EH (cell line): ENCODE measurements at places on chromosomes 1 and 21.

- peak; percentile 36 for DNase-seq
Observed at GRCh38 chr1:67126111-67126746, 8.5 kb downstream of the C1orf141 start.

- peak; percentile 87 for DNase-seq
Observed at GRCh38 chr1:32031578-32032274, 18.1 kb downstream of the KHDRBS1 start.

DNA sequence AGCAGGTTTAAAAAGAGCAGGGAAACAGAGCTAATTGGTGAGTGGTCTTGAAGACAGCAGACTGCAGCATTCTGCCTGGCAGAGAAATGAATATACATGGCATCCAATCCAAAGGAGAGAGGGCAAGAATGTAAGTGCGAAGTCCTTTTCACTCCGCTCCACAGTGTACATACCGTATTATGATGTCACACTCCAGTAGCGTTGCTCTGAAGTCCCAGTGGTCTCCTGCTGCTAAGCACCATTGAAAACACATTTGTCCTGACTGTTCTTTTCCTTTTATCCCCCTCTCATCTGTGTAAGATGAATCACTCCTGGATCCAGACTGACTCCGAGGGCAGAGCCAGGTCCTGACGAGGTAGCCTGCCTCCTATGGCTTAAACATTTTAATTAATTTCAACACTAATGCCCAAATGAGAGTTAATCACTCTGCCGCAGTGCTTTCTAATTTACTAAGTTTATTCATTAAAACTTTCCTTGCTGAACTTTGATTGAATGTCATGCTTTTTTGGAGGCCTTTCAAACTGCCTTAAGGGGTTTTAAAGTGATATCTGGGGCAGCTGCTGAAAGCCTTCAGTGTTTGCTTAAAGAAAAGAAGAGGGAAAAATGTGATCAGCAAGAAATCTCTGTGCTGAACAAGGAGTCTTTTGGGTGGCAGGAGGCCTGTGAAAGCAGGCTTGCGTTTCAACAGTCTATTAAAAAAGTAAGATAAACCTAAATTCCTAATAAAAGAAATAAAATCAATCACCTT is 227.2 kb downstream of the ATG4C start:
- DNase-seq = no peak

GRCh38 chr1:149940427-149940826 is 3.7 kb upstream of the MTMR11 start:
- DNase-seq = no peak

DNA sequence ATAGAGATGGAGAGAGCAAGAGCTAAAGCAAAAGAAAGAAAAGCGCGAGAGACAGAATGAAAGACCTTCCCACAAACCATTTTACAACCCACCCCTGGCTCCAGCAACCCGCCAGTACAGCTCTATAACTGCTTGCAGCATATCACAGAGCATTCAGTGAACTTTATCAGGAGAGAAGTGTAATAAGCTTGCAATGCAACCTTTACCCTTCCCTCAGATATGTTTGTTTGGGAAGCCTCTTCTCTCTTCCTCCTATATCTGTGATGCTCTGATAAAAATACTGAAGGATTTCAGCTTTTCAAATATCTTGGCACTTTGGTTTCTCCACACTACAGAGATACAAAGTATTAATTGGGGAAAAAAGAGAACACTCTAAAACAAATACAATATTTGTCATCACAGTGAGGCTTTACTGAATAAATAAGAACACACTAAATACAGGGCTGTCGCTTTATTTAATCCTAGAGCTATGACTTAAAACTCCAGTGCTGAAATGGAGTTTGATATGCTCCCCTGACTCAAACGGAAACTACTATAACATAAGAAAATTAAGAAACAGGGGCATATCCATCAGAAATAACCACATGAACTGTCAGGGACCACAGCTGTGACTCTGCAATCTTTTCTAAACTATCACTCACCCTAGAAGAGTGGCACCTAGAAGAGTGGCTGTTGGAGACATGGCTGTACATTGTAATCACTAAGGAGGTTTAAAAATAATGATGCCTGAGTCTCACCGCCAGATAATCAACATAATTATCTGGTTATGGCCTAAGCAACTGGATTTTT is 6.7 kb downstream of the CRP start:
- DNase-seq = no peak

- DNase-seq = peak; percentile 35
Observed at GRCh38 chr1:11913291-11913690, 12.9 kb downstream of the KIAA2013 start.

- no peak for DNase-seq
Observed at GRCh38 chr1:147612366-147612765, 58.0 kb downstream of the ACP6 start.

DNA sequence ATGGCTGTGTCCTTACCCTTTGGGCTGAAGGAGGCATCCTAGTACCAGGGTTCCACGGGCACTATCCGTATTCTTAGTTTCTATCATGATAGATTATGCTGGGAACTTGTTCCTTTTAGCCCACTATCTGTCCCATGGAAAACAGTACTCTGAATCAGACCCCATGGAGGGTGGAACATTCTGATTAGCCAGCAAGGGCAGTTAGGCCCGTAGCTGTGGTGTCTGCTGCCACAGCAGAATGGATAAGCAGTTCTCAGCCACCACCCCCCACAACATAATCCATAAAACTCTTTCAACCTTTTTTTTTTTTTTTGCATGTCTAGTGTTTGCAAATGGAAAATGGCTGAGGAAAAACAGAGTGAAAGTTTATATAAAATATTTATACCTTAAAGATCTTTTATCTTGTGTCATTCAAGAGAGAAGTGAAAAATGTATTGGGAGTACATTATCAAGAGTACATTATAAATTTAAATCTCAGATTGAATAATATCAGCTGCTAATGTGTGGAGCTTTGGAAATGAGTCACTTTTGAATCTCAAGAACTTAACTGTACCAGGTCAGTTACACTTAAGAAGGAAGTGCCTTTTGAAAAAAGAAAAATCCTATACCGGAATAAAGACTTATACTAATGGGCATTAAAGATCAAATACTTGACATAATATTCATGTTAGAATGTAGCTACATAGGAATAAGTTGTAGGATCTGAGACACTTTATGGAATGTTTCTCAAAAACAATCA is 80.3 kb downstream of the NFIA start:
- peak; percentile 13 for DNase-seq

- DNase-seq = no peak
Observed at GRCh38 chr1:114081437-114082303, 72.0 kb downstream of the SYT6 start.

- DNase-seq = no peak
Observed at GRCh38 chr1:109759513-109760334, 4.0 kb downstream of the EPS8L3 start.

DNA sequence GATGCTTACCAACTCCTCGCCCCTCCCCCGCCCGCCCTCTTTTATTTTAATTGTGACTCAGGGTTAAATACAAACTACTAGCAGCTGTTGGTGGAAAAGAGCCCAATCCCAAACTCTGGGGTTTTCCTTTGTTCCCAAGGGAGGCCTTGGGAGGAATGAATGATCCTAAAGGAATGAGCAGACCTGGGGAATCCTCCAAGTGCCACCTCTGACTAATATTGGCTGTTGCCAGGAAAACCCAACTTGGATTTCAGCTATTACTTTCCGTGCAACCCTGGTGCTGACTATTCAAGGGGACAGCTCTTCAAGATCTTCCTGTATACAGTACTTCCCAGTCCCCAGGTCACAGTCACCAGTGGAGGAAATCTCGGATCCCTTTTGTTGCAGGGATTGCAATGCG is 1.3 kb upstream of the S100A10 start:
- peak; percentile 98 for DNase-seq

DNA sequence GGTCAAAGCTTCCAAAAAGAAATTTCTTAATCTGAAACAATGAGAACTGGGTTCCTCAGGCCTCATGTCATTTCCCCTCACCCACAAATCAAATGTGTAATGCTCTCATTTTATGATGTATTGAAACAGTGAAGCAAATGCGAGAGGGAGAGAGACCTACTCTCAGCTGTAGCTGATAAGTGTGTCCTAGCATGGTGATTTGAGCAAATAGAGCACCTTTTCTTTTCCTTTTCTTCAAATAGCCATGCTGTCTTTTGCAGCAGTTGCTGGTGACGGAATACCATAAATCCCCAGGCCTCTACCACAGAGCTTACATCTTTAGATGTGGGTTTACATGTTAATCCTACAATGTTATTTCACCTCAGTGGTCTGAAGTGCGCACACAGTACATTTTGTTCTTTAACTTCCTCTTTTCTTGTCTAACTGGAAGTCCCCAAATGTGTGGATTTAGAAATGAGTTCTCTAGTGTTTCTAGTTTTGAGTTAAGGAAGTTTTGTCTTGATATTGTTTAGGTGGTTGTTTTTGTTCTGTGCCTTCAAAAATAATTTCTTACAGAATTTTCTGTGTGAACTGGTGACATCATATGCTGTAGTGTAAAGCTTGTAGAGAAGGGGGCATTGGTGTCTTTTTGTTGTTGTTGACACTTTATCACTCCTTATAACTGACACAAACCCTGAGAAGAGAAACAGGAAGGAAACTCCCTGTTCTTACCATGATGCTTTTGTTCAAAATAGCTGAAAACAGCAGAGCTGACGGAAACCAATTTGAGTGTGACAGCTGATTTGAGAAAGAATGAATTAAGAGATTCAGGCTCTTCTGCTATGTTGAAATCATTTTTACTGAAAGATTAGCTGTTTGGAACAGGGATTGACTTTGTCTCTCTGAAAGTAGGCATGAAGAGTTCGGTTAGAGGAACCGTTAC is 12.2 kb downstream of the SMAP2 start:
- DNase-seq = no peak

DNA sequence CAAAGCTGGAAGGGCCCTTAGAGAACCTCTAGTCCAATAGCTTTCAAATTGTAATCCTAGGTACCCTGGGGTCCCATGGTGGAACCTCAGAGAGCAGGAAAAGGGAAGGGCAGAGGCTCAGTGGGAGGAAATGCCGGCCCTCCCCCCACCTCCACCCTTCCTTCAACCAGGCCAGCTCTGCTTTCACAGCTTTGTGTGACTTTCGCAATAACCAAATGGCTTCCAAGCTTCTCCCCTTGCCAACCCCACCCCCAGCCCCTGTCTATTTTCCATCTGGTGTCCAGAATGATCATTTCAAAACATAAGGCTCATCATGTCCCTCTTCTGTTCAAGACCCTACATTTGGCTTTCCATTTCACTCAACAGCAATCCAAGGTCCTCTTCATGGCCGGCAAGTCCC is 74.4 kb downstream of the CD58 start:
- DNase-seq = peak; percentile 64

GRCh38 chr1:23673086-23673813 is 18.4 kb upstream of the RPL11 start:
- DNase-seq = peak; percentile 71

GRCh38 chr21:37008724-37009123 is 2.2 kb downstream of the RIPPLY3 start:
- no peak for DNase-seq

- peak; percentile 12 for DNase-seq
Observed at GRCh38 chr1:240495601-240496000, 116.4 kb downstream of the GREM2 start.

DNA sequence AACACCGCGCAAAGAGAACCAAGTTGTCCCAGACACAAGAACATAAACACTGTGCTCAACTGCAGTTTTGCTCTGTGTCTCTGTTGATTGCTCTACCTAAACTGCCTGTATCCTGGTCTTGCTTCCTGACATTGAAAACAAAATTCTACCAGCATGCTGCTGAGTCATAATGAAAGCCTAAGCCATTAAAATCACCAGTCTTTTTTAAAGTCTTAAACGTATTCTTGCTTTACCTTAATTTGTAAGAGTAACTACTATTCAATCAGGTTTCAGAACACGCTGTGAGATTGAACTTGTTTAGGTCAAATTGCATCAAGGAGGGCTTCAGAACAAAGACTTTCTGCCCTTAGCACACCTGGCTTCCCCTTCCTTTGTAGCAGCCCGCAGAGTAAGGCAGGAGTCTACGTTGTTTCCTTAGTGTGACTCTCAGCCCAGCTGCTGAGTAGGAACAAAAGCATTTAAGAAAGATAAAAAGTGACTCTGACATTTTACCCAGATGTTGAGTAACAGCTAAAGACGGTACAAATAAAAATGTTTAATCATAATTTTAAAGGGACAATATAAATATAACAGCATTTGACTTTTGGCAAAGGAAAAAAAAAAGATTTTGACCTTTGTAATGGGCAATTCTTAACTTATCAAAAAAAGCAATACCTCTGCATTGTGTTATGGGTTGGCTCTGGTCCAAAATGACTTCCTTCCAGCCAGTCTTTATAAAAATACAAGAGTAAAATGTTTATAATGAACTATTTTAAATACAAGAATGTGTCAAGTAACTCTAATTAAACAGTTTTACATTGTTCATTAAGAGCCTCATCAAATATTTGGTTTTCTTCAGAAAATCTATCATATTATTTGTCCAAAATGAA is 186.9 kb upstream of the ADGRL4 start:
- DNase-seq = peak; percentile 48

DNA sequence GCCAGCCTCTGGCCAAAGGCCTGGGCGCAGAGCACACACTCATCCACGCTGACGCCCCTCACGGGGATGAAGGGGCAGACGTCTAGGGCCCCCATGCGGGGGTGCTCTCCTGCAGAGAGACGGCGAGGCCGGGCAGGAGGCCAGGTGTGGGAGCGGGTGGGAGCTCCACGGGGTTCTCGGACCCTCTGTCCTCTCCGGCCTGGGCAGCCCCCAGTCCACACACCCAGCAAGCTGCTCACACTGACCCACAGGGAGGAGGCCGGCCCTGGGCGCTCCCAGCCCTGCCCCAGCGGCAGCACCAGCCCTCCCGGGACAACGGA is 2.5 kb downstream of the FTCD start:
- no peak for DNase-seq

GRCh38 chr1:59100708-59101374 is 196.1 kb upstream of the FGGY start:
- DNase-seq = peak; percentile 88

- DNase-seq = no peak
Observed at GRCh38 chr1:217078078-217078690, 355.0 kb upstream of the ESRRG start.

DNA sequence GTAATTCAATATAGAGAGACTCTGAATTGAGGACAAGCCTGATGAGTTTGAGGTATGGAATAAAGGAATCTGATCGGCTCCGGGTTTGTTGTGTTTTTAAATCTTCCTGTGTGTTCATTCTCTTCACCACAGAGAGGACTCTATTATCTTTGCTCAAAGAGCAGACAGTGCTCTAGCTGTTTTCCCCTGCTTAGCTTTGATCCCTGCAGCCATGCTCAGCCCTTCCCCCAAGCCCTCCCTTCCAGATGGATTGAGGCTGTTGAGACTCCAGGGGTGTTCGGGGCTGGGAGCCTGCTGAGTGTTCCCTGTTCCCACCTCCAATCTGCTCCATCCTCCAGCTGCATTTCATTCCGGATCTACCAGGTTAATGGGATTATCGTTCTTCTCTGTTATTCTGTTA is 74.2 kb upstream of the CXADR start:
- no peak for DNase-seq

GRCh38 chr1:29829448-29830344 is 593.4 kb downstream of the PTPRU start:
- DNase-seq = no peak

- peak; percentile 91 for DNase-seq
Observed at GRCh38 chr1:228374711-228375577, 31.7 kb downstream of the TRIM11 start.

- no peak for DNase-seq
Observed at GRCh38 chr1:2288311-2288710, 60.2 kb downstream of the SKI start.

GRCh38 chr1:153921803-153922075 is 1.0 kb downstream of the GATAD2B start:
- no peak for DNase-seq
